ENCODE measurements at places on chromosomes 11 and 22. TPM values are rescaled to one million over a fixed set of nuclear protein-coding genes. Genes with fewer than 3 reads are reported as not detected.

DNA sequence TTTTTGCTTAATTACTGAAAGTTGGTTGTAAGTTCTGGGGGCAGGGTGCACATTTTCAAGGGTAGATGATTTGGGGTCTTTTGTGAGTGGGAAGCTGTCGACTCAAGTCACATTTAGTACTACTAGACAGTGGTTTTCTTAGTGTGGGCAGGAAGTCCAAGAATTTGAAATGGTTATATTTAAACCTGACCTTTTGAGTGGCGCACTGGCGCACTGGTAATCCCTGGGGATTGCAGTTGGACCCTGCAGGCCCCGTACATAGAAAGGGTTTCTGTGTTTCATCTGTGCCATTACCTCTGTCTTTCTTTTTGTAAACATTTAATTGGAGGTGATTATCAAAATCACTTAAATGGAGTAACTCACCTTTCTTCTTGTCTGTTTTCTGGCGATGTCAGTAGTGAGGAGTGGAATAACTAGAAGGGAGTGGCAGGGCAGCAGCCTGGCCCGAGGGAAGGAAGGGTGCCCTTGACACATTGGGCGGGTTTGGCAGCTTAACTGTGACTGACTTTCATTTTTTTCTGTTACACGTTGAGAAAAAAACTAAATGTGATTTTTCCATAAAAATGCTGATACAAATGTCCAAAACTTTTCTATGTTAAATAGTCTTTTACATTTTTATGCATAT lies 101.8 kb upstream of the GAL start:
- DNase-seq, result no peak

GRCh38 chr11:128135451-128135850 lies 451.9 kb downstream of the ETS1 start:
- DNase-seq, result no peak

DNA sequence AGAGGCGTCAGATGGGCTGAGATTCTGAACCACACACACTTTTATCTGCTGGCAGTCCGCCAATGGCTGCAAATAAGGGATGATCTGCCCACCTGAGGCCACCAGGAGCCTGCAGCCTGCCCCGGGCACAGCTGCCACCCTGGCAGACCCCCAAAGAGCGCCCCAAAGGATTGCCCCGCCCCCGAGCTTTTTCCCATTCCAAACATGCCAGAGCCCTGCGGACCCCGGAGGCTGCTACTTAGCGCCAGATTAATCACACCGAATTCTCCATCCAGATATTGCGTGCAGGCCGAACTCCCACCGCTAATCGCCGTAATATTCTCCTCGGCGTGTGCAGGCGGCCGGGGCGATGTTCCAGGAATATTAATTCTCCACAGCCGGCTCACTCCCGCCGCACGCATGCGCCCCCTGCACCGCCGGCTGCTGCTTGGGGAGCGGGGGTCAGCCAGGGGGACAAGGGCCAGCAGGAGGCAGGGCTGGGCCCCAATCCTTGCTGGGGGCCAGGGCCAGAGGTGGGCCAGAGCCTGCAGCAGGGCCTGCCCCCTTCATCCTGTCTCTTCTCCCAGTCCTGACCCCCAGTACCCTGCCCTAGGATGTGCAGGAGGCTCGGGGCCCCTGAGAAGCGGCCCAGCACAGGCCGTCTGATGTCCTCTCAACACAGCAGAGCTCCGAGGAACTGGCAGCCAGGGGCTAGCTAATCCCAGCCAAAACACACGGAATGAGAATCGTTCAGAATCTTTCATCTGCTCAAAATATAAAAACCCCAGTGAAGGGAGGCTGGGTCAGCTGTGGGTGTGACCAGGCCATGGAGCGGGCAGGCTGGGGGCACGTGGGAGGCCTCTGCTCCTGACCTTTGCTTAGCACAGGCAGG lies 19.5 kb upstream of the TCF20 start:
- DNase-seq, result no peak

SRSF8 gene
- 43.0 TPM for total RNA-seq

RFPL3 gene
- total RNA-seq, result not detected

- DNase-seq, result no peak
These were observed 171.3 kb downstream of the BLID start for GRCh38 chr11:121944556-121945230.

GRCh38 chr11:124153821-124154220 lies 29.3 kb upstream of the OR10D3 start:
- DNase-seq, result no peak

- DNase-seq, result no peak
These were observed 80.7 kb downstream of the PKNOX2 start for GRCh38 chr11:125245299-125245698.

DNA sequence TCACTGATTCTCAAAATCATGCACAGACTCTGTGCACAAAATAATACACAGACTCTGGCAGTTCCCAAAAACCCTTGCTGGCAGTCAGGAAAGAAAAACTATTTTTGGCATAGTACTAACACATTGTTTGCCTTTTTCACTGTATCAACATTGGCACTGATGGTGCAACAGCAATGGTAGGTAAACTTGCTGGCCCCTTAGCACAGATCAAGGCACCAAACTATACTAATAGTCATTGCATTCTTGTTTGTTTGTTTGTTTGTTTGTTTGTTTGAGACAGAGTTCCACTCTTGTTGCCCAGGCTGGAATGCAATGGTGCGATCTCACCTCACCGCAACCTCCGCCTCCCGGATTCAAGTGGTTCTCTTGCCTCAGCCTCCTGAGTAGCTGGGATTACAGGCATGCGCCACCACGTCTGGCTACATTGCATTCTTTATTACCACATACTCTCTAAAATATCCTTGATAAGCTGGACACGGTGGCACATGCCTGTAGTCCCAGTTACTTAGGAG lies 81.0 kb upstream of the SLC6A5 start:
- DNase-seq, result no peak

DNA sequence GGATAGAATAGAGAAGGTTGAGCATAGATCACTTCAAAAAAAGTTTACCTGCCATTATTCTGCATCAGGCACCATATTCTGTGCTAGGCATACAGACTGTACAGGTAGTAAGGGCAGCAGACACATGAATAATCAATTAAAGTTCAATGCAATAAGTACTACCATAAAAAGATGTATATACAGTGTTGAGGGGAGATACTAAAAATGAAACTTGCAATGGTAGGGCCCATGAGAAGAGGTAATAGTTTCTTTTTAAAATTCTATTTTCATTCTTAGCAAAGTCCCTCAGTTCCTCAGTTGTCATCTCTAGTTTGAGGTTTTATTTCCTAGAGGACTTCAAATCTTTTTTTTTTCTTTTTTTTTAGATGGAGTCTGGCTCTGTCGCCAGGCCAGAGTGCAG lies 819.9 kb downstream of the FAM181B start:
- DNase-seq, result no peak

DNA sequence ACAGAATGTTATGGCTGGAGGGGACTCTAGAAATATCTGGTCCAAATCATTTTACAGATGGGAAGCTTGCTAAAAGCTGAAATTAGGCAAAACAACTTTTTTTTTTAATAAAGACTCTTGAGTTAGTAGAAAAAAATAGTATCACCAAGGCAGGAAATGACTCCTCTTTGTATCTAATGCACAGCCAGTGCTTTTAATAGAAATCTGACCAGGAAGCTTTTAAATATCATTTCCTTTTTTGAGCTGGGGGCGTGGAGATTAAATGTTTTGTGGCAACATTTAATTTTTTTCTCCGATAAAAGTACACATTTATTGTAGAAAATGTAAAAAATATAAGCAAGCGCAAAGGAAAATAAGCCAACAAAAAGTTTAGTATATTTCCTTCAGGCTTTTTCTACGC lies 22.5 kb downstream of the TRAF6 start:
- DNase-seq, result no peak

DNA sequence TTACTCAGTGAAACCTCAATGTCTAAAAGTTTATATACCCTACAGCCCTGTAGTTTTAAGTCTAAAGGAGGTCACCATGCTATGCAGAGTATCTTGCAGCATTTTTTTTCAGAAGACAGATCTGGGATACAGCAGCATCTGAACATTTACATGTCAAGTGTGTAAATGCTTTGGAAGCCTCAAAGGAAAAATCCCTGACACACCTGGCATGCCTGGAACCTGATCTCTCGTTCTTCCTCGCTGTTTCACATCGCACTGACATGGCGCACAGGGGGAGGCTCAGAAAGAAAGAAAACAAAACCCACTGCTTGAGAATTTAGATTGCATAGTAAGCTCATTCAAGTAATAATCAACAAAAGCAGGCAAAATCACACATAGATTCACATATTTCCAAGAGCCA lies 31.0 kb downstream of the PAX6 start:
- no peak for DNase-seq

TMX2 gene
- 70.4 TPM for total RNA-seq
